Skin of body (tissue), 3 donors: ENCODE measurements at places on chromosomes 16 and 17. TPM values are rescaled to one million over a fixed set of nuclear protein-coding genes. Genes with fewer than 3 reads are reported as not detected.

GRCh38 chr16:57505169-57505568, 18.9 kb upstream of the DOK4 start:
- DNase-seq: no peak

DNA sequence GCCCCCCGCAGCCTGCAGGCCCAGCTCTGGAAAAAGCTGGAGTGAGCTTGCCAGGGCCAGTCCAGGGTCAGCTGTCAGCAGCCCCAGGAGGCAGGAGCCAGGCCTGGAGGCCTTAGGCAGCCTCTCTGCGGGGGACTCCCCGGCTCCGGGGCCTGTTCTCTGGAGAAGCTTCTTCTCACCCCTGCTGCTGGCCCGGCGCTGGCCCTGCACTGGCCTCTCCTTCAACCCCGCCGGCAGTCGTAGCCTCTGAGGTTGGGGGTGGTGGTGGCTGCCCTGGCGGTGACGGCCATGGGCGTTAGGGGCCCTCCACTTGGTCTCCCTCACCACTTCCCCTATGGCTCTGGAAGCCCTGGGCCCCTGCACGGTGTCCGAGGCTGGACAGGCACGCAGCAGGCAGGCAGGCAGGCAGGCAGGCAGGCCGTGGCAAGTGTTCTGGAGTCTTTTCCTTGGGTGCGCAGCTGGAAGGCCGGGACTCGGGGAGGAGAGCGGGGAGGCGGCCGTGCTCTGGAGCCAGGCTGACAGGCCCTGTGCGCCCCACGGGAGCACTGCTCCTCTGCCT, 2.1 kb downstream of the FOXF1 start:
- DNase-seq: no peak

- no peak for DNase-seq
Observed at GRCh38 chr16:56116577-56116964, 74.7 kb upstream of the GNAO1 start.

DNA sequence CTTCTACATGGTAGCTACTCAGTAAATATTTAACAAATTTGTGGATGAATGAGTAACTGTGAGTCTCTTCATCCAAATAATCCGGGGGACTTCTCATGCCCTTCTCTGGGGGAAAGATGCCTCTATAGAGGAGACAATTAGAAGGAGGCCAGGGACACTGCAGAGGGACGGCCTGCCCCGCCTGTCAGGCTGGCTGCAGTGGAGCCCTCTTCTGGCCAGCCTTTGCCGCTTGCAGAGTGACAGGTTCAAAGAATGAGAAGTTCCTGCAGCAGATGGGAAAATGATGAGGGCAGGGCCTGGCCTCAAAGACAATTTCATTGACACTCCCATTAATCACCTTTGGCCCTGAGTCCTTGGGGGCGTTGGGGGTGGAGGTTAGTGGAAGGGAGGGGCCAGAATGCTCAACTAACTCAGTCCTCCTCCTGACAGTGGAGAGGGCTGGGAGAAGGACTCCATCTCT, 339.0 kb downstream of the MAF start:
- DNase-seq: no peak

- no peak for DNase-seq
Observed at GRCh38 chr16:84486126-84486525, 18.3 kb downstream of the MEAK7 start.

DNA sequence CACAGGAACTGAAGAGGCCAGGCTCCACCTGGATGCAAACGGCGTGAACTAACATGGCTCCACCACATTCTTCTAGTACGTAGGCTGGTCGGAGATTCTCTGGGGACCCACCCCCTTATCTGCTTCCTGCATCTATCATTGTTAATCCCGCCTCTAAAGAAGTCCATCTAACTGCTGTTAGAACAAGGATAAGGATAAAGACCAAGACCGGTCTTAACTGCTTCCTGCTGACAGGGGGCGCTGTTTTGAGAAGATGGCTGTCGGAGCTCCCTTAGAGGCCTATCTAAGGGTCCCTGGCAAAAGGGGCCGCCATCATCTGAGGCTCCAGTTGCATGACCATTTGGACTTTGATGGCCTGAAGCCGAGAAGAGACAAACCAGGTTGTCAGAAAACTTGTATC, 25.8 kb upstream of the TNFSF12 start:
- no peak for DNase-seq

- no peak for DNase-seq
Observed at GRCh38 chr16:15950161-15950854, 892 bp downstream of the ABCC1 start.

DNA sequence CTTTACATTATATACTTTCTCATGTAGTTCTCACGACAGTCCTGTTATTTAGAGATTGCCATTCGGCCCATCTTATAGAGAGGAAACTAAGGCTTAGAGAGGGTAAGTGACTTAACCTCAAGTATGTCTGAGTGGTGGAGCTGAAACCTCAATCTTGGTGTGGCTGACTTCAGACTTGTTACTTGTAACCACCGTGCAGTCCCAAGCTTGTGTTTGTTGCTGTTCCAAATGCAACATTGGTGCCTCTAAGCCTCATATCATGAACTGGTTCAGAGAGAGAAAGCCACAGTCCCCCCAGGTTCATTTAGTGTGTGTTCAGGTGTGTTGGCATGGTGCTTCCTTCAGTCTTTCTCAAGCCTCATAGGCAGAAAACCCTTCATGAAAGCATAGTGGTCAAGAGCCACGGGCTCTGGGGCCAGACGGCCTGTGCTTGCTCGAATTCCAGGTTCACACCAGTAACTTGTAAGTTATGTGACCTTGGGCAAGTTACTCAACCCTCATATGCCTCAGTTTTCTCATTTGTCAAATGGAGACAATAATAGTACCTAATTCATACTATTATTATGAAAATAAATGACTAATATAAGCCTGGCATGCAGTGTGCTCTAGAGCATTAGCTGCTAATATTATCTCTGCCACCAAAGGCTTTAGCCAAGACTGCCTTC, 39.9 kb downstream of the CDH1 start:
- no peak for DNase-seq

- no peak for DNase-seq
Observed at GRCh38 chr16:89922884-89923639, at the start of gene TUBB3. Gene TUBB3 (plus strand): TSS chr16:89923342. CDS start chr16:89923402, 60 bp downstream.

GRCh38 chr17:64131606-64132270, 1.8 kb upstream of the ERN1 start:
- no peak for DNase-seq

DNA sequence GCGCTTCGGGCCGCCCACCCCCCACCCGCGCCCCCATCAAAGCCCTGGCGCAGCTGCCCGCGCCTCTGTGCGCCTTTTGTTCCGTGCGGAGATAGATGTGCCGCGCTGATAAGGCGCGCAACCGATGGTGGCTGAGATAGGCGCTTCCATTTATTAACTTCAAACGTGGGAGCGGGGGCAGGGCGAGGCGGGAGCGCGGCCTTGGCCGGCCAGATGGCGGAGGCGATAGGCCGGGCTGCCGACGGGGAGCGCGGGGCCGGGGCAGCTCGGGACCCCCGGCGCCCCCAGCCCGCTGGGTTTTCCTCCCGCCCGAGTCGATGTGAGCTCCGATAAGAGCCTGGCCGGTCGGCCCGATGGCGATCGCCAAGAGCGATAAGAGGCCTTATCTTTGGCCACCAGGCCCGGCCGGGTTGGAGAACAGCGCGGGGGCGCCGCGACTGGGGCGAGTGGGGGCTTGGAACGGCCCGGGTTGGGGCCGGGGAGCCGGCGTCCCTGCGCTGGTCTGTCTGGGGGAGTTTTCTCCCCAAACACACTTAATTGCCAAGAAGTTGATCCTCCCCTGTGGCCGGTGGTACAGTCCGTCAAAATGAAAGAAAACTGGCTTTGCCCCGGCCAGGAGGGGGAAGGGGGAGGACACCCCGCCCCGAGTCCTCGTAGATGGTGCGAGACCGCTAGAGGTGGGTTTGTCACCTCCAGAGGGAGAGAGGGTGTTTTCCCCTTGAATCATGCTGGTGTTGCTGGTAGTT, 2.7 kb downstream of the ZFPM1 start:
- DNase-seq: no peak

DNA sequence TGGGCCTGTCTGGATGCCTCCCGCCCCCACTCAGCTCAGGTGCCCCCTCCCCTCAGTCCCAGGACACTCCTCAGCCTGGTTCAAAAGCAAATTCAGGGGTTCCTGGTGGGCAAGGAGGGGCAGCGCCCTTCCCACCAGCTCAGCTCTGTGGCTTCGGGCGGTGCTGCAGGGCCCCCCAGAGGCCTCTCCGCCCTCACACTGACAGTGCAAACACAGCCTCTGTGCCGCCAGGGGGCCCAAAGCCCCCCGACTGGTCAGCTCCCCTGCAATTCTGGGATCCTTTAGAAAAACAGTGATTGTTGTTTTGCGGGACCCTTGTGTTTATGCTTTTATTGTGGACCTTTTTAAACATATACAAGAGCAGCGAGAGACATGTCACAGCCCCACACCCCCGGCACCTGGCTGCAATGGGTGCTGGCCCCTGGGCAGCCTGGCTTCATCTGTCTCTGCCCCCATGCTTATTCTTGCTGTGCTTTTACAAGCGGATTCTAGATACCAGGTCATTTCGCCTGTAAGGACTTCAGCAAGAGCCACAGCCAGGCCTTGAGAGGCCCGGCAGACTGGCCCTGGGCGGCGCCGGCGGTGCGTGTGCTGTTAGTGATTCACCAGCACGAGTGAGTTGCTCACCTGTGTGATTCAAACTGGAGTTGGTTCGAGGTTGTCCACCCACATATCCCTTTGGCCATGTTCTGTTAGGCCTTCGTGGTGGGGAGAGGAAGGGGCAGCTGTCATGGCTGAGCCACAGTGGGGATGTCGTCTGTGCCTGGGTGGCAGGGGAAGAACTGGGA, 21.2 kb downstream of the ZNF469 start:
- DNase-seq: no peak

- DNase-seq: peak; percentile 78
Observed at GRCh38 chr16:11639925-11640899, 28.0 kb upstream of the SNN start.

DNA sequence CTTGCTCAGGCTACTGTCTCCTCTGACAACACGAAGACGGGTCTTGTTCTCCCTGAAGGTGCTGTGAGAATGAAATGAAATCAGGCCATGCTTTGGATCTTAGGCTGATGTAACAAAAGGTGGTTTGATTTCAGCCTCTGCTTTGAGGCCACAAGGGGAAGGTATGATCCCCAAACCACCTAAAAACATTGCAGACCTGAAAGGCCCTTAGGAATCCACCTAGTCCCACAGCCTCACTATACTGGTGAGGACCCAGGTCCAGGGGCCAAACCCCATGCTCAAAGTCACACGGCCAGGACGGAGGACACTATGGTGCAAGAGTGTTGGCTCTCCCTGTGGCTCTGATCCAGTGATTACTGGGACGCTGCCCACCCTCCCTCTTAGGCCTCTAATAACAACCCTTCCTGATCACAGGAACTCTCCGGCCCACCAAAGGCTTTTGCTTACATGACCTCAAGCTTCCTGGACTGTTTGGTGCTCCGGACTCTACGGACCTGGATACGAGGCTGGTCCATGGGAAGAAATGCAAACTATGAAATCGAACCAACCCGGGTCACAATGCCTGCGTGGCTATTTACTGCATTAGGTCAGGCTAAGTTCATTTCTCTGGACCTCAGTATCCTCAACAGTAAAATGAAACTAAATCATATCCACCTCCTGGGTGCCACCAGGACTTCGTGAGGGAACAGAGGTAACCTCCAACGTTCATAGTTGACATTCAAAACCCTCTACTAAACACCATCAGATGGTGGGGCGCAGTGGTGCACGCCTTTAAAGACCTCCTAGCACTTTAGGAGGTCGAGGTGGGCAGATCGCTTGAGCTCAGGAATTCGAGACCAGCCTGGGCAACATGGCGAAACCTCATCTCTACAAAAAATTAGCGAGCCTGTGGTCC, 1.5 kb downstream of the TRIM25 start:
- DNase-seq: no peak

GRCh38 chr17:37796076-37796475, 51.2 kb upstream of the HNF1B start:
- no peak for DNase-seq

DNA sequence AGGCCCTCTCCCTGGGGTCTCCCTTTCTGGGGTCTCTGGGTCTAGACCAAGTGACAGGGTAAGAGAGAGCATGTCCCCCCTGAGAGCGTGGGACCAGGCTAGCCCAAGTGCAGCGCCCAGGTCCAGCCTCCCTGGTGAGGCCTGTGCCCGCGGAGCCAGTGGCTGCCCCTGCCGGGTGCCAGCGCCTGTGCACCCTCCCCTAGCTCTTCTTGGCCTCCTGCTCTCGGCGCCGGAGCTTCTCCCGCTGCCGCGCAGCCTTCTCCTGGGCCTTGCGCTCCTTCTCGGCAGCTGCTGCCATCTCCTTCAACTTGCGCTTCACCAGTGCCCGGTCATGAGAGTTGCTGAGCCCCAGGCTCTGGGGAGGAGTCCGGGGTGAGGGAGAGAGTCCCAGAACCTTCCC, 17.3 kb downstream of the SAMD14 start:
- DNase-seq: no peak

GRCh38 chr17:28317966-28318758, 838 bp upstream of the TMEM97 start:
- DNase-seq: no peak

DNA sequence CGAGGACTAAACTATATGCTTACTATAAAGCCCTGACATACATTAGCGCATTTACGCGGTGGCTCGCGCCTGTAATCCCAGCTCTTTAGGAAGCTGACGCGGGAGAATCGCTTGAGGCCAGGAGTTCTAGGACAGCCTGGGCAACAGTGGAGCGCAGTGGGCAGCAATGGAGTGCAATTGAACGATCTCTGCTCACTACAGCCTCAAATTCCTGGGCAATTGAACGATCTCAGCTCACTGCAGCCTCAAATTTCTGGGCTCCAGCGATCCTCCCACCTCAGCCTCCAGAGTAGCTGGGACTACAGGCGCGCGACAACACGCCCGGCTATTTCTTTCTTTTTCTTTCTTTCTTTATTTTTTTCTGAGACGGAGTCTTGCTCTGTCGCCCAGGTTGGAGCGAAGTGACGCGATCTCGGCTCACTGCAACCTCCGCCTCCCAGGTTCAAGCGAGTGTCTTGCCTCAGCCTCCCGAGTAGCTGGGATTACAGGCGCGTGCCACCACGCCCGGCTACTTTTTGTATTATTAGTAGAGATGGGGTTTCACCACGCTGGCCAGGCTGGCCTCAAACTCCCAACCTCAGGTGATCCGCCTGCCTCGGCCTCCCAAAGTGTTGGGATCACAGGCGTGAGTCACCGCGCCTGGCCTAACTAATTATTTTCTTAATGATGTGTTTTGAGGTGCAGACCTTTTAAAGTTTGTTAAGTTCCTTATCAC, 506 bp upstream of the COG7 start:
- no peak for DNase-seq

GRCh38 chr16:48282636-48283263, 35.4 kb upstream of the ABCC11 start:
- no peak for DNase-seq

GRCh38 chr17:2705263-2705662, 6.3 kb downstream of the CLUH start:
- no peak for DNase-seq

GRCh38 chr16:51592535-51593300, 441.6 kb upstream of the SALL1 start:
- DNase-seq: no peak

- no peak for DNase-seq
Observed at GRCh38 chr16:57277586-57277985, 6.9 kb downstream of the PLLP start.

Gene CHST5
- total RNA-seq: 0.10 TPM

Gene RNU2-1
- total RNA-seq: not detected

Gene MYH1
- total RNA-seq: 3.2 TPM

Gene KRTAP4-5
- 1.3 TPM for total RNA-seq

Gene CSH2
- not detected for total RNA-seq

Gene DHRS7C
- 15.9 TPM for total RNA-seq
